NCI-H524 treated with DMSO at 0.1 percent for 48 hours (cell line): ENCODE measurements at places on chromosomes 2 and 18.
A peak's percentile ranks its signal among the peaks of the same experiment; 100 is the strongest.

DNA sequence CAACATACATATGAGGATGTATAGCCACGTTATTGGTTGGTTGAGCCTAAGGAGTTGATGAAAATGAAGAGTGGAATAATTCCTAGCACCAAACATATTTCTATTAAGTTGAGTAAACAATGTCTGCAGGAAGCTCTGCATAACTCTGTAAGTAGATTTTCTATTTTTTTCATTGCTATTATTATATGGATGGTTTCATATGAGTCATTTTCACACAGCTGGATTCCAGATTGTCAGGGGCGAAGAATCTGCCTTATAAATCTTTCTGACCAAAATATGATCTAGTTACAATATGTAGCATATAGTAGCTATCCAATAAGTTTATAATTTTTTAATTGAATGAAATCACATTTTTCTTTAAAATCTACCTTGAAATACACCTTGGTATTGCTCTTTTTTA lies 468.0 kb upstream of the PKDCC start:
- DNase-seq, result no peak

DNA sequence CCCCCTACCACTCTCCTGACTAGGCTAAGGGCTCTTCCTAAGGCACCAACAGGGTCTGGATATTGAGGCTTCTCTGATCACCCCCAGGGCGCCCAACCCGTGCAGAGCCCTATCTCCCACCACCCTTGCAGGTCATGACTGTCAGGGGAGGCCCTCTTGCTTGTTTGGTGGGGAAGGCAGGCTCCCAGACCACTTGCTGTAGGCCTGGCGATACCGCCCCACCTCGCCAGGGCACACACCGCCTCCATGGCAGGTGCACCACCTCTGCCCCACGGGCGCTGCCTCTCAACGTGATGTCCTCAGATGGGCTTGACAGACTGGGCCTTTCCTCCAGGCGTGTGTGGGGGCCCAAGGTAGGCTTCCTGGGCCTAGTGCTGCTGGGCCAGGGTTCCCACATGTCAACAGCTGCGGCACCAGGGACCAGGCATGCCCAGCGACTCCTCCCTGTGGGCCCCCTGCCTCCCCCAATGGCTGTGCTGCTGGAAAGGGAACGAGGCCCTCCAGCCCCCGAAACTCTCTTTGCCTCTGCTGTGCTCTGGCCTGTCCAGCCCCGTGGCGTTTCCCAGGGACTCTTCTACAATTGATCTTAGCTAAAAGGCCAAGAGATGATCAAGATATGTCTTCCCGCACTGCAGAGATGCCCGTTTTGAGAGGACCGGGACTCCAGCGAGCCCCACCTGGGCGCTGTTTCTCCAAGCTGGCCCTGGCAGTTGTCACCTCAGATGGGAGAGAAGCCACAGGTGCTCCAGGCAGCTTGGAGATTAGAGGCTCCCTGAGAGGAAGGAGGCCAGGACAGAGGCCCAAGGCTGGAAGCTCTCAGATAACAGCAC lies 7.5 kb downstream of the NPPC start:
- no peak for DNase-seq

DNA sequence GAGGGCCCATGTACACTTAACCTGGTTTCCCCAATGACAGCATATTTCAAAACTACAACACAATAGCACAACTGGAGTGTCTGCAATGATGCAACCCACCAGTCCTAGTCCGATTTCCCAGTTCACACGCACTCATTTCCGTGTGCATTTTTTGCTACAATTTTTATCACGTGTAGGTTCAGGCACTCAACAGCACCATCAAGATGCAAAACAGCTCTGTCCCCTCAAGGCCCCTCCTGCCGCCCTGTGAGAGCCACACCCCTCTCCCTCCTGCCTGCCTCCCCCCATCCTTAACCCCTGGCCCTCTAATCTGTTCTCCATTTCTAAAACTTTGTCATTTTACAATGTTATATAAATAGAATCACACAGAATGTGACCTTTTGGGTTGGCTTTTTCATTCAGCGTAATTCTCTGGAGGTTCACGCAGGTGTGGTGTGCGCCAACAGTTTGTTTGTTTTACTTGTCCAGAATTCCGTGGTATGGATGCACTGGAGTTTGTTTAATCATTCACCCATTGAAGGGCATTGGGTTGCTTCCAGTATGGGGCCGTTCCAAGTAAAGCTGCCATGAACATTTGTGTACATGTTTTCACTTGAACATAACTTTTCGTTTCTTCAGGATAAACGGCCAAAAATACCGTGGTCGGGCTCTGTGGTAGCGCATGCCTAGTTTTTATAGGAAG lies 8.4 kb downstream of the KCNIP3 start:
- DNase-seq, result no peak

DNA sequence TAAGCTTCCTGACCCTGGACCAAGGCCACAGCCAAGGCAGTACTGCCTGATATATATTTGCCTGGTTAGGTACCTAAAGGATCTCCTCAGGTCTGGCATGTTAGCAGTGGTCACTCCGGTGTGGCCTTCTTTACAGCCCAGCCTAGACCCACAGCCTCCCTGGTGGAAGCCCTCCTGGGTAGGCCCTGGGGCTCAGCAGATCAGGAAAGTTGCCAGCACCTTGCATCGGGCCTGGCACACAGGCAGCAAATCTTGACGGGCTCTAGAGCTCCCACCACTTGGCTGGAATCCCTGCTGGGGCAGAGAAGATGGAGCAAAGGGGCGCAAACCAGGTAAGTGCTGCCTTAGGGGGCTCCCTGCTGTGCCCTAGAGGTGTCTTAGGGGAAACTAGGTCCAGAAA lies 40.9 kb upstream of the ATP6V1B1 start:
- DNase-seq, result no peak

DNA sequence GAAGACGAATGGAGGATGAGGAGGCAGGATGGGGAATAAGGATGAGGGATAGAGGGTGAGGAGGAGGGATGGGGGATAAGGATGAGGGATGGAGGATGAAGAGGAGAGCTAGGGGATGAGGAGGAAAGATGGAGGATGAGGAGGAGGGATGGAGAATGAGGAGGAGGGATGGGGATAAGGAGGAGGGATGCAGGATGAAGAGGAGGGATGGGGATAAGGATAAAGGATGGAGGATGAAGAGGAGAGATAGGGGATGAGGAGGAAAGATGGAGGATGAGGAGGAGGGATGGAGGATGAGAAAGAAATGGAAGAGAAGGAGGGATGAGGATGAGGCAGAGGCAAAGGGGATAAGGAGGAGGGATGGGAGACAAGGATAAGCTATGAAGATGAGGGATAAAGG lies 230.0 kb downstream of the NAPG start:
- no peak for DNase-seq

DNA sequence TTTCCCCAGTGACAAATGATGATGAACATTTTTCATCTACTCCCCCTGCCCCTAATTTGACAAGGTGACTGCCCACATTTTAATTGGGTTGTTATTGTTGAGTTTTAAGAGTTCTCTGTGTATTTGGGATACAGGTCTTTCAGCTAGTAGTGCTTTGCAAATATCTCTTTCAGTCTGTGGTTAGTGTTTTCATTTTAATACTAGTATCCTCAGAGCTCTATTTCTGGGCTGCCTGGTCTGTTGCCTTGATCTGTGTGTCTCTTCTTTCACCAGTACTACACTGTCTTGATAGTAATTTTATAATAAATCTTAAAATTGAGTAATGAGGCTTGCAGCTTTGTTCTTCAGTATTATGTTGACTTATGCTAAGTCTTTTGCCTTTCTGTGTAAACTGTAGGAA lies 19.7 kb downstream of the EIF5B start:
- DNase-seq, result no peak

DNA sequence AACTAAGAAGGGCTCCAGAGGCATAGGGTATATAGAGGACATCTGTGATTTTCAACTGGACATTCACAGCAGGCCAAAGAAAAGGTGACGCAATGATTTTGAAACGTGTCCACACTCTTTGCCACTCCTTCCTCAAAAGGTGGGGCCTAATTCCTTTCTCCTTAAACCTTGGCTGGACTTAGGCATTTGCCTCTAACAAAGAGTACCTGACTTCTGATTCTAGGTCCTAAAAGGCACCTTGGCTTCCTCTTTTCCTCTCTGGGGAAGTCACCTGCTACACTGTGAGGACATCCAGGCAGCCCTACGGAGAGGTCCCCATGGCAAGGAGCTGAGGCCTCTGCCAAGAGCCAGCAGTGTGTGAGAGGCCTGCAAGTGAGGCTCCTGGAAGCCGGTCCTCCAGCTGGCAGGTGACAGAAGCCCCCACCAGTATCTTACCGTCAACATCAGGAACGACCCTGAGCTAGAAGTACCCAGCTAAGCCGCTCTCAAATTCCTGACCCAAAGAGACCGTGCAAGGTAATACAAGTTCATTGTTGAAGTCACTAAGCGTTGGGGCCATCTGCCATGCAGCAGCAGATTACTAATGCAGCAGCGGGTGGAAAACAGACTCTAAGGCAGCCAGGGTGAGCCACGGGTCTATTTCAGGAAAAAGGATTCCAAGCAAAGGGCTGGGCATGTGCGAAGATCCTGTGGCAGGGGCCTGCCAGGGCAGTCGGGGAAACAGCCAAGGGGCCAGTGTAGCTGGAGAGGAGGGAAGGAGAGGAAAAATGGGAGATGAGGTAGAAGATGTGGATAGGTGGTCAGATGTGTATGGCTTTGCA lies 7.4 kb upstream of the HES6 start:
- peak; percentile 98 for DNase-seq

- DNase-seq, result no peak
Observed at GRCh38 chr2:225668606-225669266, 269.2 kb downstream of the NYAP2 start.

- no peak for DNase-seq
Observed at GRCh38 chr2:21217442-21217841, 93.7 kb downstream of the TDRD15 start.

DNA sequence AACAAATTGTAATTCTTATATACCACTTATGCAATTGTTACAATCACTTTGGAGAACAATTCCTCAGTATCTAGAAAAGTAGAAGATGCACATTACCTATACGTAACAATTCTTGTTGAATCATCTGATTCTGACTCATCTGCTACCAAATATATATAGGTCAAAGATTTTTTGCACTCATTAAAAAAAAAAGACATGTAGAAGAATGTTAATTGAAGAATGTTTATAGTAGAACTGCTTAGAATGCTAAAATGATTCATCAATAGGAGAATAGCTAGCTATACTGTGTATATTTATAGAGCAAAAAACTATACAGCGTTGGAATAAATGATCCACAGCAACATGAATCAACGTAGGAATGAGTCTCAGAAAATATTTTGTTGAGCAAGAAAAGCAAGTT lies 29.5 kb upstream of the STAT1 start:
- no peak for DNase-seq

GRCh38 chr18:25229920-25230319 lies 122.0 kb downstream of the ZNF521 start:
- DNase-seq, result no peak
